ENCODE measurements at places on chromosomes 2 and 18.

DNA sequence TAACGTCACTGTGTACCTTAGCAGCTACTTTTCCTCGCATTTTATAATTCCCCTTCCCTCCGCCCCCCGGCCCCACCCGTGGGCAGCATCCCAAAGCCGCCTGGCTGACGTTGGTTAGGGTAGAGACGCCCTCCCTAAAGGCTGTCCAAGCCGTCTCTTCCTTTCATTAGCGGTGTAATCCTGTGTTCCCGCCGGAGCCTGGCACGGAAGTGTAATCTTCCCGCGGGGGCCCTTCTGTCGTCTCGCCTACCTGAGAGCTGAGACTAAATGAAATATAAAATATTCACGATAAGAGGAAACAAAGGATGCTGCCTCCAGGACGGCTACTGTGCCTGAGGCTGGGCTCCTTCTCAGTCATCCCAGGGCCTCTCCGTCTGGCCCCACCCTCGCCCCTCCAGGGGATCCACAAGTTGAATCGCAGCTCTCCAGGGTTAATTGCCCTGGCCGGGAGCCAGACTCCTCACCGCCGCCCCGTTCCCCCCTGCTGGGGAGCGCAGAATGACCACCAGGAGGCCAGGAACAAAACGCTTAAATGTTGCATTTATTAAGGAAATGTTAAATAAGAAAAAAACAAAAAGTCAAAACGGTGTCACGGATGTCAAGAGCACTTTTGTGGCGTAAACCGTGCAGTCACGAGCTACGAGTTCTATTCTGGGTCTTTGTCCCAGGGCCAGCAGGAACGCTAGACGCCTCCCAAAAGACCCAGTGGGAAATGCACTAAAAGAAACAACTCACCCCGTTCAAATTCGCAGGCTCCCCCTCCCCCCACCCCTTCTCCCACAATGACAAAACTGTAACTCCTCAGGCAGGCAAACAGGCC, 1.5 kb downstream of the RPRM start:
- no peak for DNase-seq

GRCh38 chr2:71299507-71299906, 32.1 kb upstream of the ZNF638 start:
- peak; percentile 21 for DNase-seq

GRCh38 chr2:68604077-68604476, 39.3 kb upstream of the PROKR1 start:
- DNase-seq: no peak

DNA sequence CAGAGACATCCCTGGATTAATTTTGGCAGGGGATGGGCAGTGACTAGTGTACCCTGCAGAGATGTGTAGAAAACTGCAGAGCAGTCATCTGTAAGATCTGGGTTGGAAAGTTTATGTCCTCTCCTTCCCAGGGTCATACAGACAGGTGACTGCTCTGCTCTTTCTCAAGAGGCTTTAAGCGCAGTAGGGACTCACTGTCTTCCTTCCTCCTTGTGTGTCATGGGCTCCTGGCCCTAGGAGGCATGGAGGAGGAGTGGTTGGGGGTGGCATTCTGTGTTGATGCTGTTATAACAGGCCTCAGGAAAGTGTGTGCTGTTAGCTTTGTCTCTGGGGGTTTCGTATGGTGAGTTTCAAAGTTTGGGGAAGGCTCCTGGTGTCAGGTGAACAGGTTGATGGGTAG, 130.5 kb upstream of the MGAT5 start:
- DNase-seq: no peak

GRCh38 chr2:23404426-23404825, 19.4 kb downstream of the KLHL29 start:
- peak; percentile 78 for DNase-seq

- DNase-seq: peak; percentile 14
Measured at GRCh38 chr2:96342085-96342484, 6.5 kb downstream of the NCAPH start.

DNA sequence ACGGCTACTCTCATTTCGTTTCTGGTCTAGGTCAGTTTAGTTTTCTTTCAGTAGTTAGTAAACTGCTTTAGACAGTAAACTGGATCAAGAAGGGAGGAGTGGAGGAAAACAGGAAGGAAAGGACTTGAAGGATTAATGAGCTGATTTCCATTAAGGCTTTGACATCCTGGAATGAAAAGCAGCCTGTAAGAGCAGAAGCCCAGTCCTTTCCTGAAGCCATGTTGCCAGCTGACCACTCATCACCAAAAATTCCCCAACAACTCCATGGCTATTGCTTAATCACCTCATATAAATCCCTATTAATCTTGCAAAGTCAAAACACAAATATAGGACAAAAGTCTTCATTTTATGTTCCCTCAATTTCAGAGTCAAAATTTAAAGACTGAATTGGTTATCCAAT, 113.7 kb upstream of the ZFP36L2 start:
- DNase-seq: no peak

- no peak for DNase-seq
Measured at GRCh38 chr2:120251078-120251477, 1.6 kb upstream of the RALB start.

DNA sequence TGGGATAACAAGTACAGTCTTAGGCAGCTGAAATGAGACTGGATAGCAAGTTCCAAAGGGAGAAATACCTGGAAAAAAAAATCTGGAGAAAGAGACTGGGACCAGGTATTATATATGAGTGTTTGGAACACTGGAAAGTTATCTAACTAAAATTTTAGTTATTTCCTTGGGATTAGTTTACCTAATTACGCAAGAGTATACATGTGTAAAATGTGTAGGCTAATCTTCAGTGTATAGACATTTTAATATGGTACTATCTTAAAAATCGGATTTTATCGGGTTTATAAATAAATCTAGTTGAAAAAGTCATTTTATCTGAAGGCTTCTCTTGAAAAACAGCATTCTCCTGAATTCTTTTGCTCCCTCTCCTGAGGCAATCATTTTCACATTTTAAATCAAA, 3.9 kb downstream of the EPB41L5 start:
- no peak for DNase-seq

Data from dermis microvascular lymphatic vessel endothelial cell (primary cell).